Brain (organoid and tissue), 16 donors: ENCODE measurements at places on chromosomes 13 and 19.

GRCh38 chr19:47112166-47112996 lies 1.2 kb downstream of the ZC3H4 start:
- DNase-seq = peak; percentile 94

DNA sequence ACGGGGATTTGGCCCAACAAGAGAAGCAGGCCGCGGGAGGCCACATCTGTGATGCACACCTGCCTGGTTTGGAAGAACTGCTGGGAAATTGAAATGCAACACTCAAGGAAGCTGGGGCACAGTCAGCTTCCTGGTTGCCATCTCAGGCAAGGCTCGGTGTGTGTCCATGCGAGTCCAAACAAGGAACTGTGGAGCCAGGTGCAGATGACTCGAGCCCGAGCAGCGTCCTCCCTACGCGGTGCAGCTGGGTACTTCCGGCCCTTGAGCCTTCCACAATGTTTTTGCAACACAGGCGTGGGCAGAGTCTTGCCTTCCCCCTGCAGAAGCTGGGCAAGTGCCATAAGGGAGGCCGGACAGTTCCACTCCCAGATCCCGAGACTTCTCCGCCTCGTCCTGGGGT lies 94.6 kb downstream of the CRYL1 start:
- no peak for DNase-seq

DNA sequence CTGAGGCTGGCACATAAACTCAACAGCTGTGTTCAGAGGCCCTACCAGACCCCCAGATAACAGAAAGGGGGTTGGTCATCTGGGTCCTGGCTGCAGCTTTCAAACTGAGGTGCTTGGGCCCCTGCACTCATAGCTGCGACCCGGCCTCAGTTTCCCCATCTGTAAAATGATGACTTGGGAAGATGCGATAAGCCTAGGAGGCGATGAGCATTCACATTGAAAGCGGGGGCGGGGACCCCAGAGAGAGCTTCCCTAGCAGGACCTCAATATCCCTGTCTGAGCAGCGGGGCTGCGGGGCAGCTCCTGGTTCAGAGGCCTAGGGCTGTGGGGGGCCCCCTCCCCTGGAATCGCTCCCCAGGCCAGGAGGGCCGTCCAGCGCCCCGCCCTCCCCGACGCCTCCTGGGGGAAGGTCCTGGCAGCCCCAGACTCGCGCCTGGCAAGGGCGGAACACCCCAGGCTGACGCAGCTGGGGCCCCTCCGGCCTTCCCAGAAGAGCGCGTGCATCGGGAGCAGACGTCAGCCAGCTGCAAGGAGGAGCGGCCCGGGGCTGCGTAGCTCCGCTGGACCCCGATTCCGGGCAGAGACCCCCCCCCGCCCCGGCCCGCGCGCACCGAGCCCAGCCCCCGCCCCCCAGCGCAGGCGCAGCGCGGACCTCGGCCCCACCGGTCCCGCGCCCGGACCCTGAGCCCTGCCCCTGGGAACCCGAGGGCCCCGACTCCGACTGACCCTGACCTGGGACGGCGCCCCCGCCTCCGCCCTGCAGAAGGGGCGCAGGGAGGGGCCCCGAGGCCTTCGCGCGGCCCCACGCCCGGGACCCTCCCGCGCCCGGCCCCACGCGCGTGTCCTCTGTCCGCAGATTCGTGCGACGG lies 3.5 kb downstream of the FSTL3 start:
- DNase-seq = peak; percentile 62

DNA sequence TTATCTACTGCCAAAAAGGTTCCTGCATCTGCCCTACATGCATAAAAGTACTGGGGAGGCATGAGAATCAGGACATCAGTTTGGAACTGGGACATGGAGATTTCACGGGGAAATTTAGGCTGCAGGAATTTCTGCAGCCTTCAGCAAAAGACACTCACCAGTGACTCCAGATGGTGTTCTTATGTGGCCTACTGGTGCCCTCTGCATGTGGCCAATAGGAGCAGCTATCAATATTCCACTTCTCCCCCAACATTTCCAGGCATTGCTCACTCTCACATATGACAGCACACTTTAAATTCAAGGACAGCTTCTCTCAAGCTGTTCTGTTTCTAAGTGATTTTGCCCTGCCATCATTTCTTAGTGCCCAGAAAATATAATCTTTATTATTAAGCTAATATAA lies 570.5 kb upstream of the ARGLU1 start:
- DNase-seq = peak; percentile 59

GRCh38 chr13:35941374-35941773 lies 189.8 kb downstream of the DCLK1 start:
- DNase-seq = no peak

DNA sequence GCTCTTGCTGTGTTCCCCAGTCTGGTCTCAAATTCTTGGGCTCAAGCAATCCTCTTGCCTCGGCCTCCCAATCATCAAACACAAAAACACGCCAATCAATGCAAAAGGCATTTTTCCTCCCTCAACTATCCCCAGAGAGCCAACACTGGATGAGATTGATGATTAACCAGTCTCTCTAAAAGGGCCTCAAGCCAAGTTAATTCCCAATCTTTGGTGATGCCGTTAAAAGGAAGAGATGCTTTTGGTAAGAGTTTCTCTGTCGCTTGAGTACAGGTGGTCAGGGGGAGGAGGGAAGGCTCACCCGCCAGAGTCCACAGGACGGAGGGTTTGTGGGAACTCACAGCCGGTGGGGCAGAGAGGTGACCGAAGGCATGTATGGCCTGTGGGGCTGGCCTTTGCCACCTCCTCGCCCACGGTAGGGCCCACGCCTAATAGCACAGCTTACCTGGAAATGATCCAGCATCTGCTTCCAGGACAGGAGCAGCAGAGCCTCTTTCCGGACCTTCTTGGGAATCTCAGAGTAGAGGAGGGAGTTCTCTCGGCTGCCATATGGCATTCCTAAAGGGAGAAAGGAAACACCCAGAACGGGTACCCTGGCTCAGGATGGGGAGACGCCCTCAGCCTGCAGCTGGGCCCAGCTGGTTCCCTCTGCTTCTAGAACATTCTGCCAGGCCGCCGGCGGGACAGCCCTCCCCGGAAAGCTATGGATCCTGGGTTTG lies 18.1 kb downstream of the DPP9 start:
- DNase-seq = no peak

DNA sequence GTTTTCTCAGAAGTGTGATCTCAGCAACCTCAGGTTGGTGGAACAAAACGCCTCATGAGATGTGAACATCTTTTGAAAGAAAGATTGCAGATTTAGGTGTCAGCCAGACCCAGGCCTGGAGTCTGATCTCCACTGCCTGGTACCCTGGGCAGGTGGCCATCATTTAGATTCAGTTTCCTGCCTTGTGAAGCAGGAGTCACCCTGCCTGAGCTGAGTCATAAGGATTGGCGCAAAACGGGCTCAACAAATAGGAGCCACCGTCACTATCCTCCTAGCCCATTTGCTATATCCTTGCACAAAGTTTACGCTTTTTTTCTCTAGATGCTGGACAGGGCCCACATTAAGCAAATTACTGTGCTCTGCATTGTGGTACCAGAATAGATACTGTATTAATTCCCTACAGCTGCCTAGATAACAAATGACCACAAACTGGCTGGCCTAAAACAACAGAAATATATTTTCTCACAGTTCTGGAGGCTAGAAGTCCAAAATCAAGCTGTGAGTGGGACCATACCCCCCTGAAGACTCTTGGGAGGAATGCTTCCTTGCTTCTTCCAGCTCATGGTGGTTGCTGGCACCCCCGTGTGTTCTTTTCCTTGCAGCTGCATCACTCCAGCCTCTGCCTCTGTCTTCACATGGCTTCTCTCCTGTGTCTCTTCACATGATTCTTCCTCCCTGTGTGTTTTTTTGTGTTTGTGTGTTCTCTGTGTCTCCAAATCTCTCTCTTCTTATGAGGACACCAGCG lies 38.2 kb downstream of the TNFSF11 start:
- DNase-seq = no peak

DNA sequence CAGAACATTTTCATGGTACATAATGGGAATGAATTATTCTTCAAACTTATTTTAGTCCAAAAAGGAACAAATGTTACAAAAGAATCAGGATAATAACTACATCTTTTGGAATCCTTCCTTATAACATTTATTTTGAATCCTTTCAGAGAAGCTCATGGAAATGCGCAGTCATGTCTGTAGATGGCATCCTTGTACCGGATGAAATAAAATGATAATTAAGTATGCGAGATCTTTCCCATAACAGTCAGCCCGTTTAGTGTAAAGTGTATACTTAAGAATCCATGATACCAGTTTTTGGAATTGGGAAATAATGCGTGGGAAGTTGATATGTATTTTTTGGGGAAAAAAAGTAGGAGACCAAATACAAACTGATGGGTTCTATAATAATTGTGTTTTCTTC lies 418.8 kb downstream of the GPC5 start:
- peak; percentile 72 for DNase-seq

DNA sequence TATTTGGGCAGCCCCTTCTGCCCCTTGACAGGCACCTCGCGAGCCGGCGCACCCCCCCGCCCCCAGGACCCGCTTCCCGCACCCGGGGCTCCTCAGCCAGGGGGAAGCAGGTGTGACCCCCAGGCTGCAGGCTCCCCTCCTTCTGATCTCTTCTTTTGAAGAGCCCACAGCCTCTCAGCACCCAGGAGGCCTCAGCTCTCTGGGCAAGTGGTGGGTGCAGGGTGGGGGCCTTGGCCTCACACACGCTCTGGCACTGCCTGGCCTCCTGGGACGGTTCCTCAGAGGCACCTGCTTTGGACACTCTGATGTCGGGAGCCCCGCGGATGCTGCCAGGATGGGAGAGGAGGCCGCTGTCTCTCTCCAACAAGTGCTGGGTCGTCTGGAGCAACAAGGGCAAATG lies 1.5 kb upstream of the C13orf46 start:
- no peak for DNase-seq

- peak; percentile 96 for DNase-seq
These were observed 94.5 kb upstream of the SLC15A1 start for GRCh38 chr13:98846986-98847385.

DNA sequence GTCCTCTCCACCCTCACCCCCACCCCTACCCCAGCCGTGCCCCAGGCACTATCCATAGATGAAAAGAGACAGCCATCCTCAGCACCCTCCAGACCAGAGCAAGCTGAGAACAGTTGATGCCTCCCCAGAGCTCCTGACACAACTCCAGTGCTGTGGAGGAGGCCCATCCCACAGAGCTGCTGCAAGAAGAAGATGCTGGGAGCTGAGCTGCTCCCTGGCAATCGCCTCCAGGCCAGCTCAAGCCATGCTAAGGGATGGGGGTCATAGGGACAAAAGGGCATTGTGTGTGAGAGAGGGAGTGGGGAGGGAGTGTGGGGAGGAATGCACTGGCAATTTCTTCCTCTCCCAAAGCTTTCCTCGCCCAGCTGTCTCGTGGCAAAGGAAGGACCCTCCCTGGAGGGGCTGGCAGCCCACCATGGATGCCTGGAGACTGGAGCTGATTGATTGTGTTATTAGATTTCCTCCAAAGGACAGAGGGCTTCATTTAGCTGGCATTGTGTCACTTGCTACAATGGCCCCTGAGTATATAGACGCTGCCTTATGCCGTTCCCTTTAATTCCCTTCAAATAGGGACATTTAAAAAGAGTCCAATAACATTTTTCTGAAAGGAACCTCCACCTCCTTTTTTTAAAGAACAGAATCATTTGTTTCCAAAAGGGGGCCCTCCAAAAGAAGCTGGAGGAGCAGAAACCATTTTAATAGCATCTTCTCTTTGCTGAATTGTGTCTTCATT lies 476.4 kb downstream of the FOXO1 start:
- DNase-seq = peak; percentile 53
